ENCODE measurements at places on chromosomes 12 and 14. TPM values are rescaled to one million over a fixed set of nuclear protein-coding genes. Genes with fewer than 3 reads are reported as not detected.

Gene TBC1D30
- total RNA-seq: 0.62 TPM

Gene PRB3
- total RNA-seq: 0.22 TPM

Gene RNASE3
- not detected for total RNA-seq

Gene SSPN
- total RNA-seq: 0.31 TPM

Gene PRH2
- total RNA-seq: not detected

Gene PLEKHG7
- total RNA-seq: not detected

Gene CLEC6A
- 0.07 TPM for total RNA-seq

Gene OR10A7
- not detected for total RNA-seq

GRCh38 chr14:63205866-63206265 is 1.6 kb downstream of the RHOJ start:
- no peak for DNase-seq

DNA sequence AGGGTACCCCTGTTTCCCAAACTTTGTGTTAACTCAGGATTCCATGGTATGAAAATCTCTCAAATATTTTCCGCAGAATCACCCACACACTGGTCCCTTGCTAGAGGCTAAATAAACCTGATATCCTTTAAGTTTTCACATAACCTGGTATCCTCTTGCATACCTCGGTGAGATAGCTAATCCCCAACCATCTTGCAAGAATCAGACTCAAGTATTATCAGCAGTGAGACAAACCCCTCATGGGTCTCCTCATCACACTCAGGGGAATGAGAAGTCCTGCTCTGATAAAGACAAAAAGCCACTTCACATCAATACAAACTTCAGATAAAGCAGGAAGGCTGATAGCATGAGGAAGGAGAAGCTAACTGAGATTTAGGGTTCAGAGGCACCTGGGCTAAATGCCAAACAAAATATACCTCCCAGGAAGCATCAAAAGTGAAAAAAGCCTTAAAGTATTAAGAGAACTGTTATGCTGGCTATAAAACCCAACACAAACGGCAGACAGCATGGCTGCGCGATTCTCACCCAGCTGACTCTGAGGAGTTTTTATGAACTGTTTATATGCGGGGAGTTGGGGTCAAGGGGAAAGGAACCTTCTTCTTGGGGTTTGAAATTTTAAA is 96.5 kb downstream of the FOXN3 start:
- DNase-seq: no peak

- DNase-seq: no peak
Observed at GRCh38 chr12:93108985-93109384, 179.9 kb upstream of the EEA1 start.

DNA sequence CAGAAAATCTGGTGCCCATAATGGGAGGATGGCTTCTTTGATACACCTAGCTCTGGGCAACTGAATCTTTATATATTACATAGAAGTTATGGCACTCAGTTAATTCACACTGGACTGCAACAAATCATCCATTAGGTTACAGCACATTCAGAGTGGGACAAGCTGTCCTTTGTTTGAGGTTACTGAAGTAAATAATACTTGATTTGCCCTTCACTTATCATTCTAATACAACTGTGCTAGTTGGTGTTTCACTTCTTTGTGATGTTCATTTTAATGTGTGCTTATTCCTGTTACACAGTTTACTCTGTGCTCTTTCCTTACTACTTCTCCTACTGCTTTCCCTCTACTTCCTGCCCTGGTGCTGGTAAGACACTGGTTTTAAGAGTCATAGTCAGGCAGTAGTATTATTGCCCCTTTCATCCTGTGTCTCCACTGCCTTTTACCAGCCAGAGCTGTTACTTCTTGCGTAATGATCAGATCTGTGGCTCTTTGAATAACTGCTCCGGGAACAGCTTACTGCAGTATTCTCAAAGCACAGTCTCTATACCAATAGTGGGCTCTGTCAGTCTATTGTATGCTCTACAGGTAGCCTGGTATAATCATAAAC is 36.4 kb upstream of the GXYLT1 start:
- no peak for DNase-seq

GRCh38 chr14:99850709-99851108 is 57.5 kb downstream of the EML1 start:
- no peak for DNase-seq

DNA sequence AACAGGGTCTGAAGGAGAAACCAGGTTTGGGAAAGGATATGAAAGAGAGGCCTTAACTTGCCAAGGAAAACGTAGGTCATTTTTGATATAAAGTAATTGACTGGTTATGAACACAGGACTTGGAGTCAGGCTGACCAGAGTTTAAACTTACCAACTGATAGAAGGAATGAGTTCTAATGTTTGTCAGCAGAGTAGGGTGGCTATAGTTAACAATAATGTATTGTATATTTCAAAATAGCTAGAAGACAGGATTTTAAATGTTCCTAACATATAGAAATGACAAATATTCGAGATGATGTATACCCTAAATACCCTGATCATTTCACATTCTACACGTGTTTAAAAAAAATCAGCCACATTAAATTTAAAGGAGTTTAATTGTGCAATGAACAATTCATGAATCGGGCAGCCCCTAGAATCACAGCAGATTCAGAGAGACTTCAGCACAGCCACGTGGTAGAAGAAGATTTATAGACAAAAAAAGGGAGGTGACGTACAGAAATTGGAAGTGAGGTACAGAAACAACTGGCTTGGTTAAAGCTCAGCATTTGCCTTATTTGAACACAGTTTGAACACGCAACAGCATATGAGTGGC is 52.5 kb upstream of the PLEKHG7 start:
- no peak for DNase-seq

GRCh38 chr12:1911598-1912575 is 6.6 kb downstream of the CACNA2D4 start:
- peak; percentile 57 for DNase-seq

DNA sequence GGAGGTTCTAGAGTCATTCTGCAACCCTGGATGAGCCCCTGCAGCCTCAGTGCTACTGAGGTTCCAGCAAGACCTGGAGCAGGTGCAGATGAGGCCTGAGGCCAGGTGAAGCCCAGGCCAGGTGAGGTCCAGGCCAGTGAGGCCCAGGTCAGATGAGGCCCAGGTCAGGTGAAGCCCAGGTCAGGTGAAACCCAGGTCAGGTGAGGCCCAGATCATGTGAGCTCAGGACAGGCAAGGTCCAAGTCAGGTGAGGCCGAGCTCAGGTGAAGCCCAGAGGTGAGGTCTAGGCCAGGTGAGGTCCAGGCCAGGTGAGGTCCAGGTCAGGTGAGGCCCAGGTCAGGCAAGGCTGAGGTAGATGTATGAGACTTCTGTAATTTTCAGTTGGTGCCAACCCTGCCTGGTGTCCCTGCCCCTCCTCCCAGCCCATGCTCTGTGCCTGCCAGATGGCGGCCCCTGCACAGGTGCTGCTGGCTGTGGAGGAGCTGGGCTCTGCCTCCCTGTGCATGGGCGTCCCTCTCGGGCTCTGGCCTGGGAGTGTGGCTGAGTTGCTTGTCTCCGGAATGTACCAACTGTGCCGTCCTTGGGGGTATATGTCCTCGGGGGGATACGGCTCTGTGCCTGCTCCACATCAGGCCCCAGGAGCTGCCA is 388.5 kb downstream of the TMEM121 start:
- no peak for DNase-seq

DNA sequence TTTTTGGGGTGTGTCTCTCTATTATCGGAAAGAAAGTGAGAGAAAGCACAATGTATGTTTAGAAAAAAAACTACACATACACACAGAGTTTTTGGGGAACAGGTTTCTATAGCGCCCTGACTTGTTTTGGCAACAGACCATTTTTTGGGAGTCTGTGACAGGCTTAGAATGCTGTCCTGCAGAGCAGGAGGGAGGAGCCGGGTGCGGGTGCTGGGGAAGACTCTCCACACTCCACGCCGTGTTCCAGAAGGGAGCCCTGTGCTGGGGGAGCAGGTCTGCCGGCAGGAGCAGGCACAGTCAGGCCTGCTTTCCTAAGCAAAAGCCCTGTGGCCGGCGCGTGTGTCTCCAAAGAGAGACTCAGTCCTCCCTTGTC is 26.5 kb downstream of the CD9 start:
- no peak for DNase-seq

GRCh38 chr12:78746001-78746400 is 118.6 kb upstream of the SYT1 start:
- DNase-seq: no peak

DNA sequence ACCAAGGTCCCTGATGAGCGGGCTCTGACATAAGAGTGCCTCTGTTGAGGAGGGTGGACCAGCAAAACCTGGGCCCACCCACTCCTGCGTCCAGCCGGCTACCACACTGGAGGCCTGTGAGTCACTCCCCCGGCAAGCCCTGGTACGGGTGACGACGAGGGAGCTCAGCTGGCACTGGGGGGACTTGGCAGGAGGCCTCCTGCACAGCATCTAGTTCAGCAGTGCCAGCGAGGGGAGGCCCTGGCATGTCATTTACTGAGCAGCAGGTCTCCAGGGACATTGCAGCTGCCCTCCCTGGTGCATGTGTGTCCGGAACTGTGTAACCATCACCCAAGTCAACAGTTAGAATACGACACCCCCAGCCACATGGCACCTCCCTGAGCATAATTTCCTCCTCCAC is 24.4 kb downstream of the CD9 start:
- no peak for DNase-seq

GRCh38 chr14:30528119-30528518 is 30.8 kb upstream of the G2E3 start:
- DNase-seq: no peak

Measured in H7 (cell line).